ENCODE measurements at places on chromosomes 5 and 9.

DNA sequence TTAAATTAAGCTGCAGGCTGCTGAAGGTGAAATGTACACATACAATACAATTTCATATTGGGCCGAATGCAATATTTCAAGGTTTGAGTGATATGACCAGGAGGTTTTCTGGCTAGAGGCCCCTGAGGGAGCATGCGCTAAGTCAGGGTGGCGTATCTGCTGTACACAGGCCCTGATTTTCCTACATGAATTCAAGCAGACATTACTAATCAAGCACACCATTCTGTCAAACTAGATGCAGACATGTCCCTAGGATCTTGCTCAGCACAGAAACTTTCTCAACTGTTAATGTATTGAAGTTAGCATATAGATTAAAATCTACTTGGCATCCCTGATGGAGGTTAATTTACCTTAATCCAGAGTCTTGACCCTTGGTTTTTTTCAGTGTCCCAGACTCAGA is 10.7 kb upstream of the LECT2 start:
- no peak for DNase-seq

GRCh38 chr5:170746075-170746960 is 37.2 kb upstream of the GABRP start:
- DNase-seq: no peak

GRCh38 chr5:29414681-29415080 is 1778.8 kb upstream of the CDH6 start:
- no peak for DNase-seq

GRCh38 chr5:126645132-126645531 is 44.4 kb downstream of the PHAX start:
- DNase-seq: no peak

DNA sequence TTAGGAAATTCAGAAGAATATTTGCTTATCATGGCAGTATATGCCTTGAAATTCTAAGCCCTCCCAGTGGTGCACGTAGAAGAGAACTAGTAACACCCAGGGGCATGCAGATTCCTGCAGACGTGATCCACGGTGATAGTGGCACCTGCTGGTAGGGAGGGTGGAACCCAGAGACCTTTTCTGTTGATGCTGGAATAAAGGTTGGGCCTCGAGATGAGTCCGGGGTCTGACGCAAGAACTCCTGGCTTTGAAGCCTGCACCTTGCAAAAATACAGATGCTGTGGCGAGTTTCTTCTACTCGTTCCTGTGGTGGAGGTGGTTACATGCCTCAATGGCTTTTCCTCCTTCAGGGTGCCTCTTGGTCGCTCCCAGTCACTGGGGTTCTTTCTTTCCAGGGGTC is 39.5 kb upstream of the PHF2 start:
- DNase-seq: peak; percentile 26

DNA sequence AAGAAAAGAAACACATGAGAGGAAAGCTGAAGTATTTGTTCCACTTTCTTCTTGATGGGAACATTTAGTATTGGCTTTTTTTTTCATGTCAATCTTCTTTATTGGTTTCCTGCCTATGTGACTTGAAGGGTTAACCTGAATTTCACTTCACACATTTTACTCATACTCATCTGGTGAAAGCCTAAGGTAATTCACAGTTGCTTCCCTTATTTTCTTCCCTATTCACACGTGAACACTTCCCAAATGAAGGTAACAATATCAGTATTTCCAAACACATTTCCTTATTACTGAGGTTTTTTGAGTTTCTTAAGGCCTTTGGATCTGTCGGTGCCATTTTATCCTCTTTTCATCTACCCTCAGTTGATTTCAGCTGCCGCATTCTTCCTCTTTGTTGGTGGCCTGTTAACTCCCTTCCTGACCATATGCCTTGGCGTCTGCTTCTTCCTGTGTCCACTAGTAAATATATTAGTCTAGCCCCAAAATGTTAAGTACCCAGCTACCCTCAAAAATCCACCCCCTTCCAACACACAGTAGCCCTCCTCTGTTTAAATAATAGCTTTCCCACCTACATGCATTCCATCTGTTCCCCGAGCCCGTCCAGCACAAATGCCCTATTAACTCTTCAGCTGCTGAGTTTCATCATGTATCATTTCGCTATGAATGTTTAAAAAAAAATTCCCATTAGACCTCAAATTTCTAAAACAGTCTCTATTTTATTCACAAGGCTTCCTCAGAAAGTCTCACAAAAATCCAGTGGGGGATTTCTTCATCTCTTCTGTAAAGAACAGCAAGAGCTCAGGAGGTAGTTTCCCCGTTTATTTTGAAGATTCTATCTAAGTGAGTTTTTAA is 97.3 kb downstream of the USP20 start:
- DNase-seq: peak; percentile 32

DNA sequence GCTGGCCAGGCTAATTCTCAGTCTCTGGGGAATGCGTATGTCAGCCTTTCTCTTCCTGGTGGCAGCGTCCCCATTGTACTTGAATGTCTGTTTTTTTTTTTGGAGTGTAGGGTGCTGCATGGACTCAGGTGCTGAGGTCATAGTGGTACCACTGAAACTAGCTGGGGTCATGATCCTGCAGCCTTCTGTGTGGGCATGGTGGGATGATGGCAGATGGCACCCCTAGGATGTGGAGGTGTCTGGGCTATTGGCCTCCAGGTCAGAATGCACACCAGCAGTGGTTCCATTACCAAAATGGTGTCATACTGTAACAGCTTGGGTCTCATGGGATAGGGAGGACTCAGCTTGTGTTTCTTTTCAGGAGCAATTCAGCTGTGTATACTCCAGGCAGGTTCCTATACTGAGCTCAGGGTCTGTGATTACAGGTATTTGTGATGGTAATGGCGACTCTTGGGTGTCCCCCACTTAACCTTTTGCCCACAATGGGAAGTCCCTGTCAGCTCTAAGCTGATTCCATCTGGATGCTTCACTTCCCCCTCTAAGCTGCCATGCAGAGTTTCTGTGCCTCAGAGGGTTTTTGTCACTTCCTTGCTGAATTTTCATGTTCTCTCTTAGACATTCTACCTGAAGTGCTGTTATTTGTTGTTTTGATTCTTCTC is 17.9 kb downstream of the HSD17B4 start:
- DNase-seq: no peak

GRCh38 chr9:114374936-114375335 is 12.8 kb downstream of the AKNA start:
- no peak for DNase-seq

DNA sequence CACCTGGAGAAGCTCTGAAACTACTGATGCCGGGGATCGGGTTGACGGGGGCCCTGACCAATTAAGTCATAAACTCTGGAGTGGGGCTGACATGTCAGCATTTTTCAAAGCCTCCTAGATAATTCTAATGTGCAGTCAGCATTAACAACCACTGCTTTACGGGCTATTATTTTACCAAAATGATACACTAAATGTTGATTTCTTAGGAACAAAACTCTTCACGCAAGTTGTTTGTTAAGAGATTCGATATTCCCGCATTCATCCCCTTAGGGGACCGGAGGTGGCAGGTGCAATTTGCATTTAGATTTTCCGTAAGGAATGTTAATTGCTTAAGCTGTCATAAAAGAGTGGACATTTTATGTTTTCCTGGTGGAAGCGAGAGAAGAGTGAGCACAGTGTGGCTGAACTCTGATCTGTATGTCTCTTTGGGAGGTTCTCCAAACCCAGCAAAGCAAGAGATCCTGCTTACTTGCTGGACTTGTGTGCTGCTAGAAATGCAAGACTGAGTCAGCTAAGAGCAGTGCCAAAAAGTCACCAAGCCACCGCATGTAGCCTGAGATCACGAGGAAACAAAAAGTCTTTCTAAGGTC is 77.6 kb downstream of the UGCG start:
- DNase-seq: no peak

- DNase-seq: no peak
Measured at GRCh38 chr9:124251605-124252378, 6.0 kb upstream of the NEK6 start.

DNA sequence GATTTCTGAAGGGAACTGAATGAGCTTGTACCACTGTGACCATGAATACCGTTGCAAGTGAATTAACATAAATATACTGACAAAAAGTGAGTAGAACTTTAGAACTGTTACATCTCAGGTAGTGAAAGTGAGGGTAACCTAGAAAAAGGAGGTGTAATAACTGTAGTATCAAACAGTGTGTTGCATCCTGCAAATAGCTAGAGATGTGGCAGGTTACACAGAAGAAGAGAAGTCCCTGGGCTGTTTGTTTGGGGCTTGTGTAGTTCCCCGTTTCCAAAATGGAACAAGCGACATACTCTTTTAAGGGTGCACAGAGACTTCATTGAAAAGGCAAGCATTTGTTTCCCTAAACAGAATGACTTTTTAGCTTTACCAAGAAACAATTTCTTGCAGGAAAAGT is 214.8 kb downstream of the NR3C1 start:
- no peak for DNase-seq

GRCh38 chr9:97397220-97397619 is 14.7 kb upstream of the TDRD7 start:
- no peak for DNase-seq

DNA sequence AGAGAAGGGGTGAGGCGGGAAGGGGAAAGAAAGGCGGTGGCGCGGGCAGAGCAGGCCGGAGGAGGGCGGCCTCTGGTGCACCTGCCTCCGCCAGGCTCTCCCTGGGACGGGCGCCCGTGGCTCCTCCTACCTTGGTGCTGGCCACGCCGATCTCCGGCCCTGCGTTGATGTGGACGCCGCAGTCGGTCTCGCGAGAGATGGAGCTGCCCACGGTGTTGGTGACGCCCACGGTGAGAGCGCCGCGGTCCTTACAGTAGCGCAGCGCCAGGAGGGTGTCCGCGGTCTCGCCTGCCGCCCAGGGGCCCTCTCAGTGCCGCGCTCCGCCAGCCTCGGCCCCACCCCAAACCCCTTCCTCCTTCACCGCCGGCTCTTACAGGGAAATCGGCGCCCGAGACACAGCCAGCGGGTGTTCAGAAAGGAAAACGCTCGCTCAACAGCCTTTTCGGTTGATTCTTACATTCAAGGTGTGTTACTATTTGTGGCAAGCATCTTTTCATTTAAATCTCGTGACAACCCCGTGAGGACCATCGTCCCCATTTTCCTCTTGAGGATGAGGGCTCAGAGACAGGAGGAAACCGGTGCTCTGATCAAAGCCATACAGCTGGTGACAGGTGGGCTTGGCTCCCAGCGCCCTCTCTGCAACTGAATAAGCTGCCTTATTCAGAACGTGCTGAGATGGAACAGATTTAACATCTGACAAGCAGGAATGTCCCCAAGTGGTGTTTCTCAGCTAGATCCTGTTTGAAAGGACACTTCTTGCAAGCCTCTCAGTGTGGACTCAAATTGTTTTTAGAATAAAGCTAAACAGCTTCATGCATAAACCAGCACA is 22.0 kb upstream of the MAPK9 start:
- DNase-seq: no peak

DNA sequence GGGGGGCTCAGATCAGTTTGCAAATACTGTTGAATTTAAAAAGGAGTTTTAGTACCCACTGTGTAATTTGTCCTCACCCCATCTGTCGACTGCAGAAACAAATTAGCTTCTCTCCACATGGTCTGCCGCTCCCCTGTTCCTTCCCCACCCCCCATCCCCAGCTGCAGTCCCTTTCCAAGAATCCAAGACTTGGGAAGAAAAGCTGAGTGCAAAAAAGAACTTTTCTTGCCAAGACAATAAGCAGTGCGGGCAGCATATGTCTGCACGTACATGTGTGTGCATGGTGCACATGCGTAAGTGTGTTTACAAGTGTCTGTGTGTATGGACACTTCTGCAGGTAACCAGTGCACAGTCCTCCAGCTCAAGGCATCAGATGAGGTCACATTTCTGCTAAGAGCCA is 125.7 kb upstream of the SMIM23 start:
- DNase-seq: no peak

All from KBM-7 (cell line).